ENCODE measurements at places on chromosomes 1 and 21.
A peak's percentile ranks its signal among the peaks of the same experiment; 100 is the strongest.

- DNase-seq = no peak
Measured at GRCh38 chr1:95168761-95169351, 51.7 kb downstream of the TLCD4 start.

DNA sequence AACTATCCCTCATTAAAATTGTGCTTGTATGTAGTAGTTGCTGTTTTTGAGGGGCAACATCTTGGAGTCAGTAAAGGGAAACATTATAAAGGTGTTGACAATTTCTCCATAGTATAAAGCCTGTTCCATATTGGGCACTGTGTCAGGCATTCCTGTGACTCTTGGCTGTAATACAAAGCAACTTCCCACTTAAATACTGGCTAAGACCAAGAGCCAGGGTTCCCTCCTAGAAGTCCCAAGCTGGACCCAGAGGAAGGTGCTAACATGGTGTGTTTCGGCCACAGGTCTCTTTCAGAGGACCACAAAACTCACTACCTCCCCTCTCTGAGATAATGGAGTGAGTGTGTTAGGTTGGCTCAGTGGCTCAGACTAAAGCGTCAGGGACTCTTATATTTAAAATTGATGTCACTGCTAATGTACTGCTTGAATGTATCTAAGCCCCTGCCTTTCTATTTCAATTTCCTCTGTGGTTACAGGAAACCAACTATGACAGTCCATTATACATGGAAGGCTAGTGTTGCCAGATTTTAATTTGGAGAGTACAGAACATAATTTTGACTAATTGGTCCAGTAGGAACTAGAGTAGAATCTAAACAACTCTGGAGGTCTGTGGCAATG, 74.7 kb upstream of the RGL1 start:
- no peak for DNase-seq

- peak; percentile 66 for DNase-seq
Measured at GRCh38 chr1:180231506-180231921, 1.4 kb downstream of the LHX4 start.

- DNase-seq = no peak
Measured at GRCh38 chr1:161013131-161013487, 7.8 kb downstream of the F11R start.

GRCh38 chr21:29928537-29928936, 11.3 kb downstream of the GRIK1 start:
- DNase-seq = no peak

DNA sequence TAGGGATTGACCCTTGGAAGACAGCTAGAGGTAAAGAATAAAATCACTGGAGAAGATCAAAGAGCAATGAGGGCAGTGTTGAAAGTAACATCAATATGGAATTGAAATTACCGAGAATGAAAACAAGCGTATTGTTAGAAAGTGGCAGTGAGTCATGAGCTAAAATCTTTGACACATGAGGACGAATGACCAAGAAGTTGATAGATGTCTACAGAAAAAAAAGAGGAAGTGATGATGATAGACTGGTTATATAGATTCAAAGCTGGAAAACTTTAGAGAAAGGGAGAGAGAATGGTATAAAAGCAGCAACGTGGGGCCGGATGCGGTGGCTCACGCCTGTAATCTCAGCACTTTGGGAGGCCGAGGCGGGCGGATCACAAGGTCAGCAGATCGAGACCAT, 12.5 kb upstream of the DNM3 start:
- DNase-seq = no peak

GRCh38 chr1:63968663-63969440, 195.0 kb downstream of the ROR1 start:
- no peak for DNase-seq

- DNase-seq = no peak
Measured at GRCh38 chr1:217134857-217135568, 411.8 kb upstream of the ESRRG start.

- peak; percentile 91 for DNase-seq
Measured at GRCh38 chr1:212700223-212700891, 717 bp upstream of the BATF3 start.

GRCh38 chr1:186681121-186681520, 898 bp upstream of the PTGS2 start:
- DNase-seq = no peak

GRCh38 chr1:145871994-145872924, 13.4 kb upstream of the PIAS3 start:
- peak; percentile 76 for DNase-seq

GRCh38 chr1:197392541-197392940, 124.5 kb downstream of the CRB1 start:
- no peak for DNase-seq

DNA sequence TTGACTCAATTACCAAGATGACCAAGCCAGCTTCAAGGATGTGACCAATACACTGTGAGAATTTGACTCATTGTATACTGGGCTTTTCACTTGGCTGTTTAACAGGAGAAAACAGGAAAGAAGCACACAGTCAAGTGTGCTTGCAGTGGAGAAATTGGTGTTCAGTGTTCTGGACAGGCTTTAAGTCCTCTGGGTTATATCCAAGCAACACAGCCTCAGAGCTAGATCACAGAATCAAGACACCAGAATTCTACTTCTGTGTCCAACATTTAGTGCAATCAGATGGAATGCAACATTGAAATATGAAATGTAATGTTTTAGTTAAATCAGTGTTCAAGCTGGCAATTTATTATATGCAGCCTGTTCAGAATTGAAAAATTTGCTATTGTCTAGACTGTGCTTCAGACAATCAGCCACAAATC, 694.4 kb downstream of the LTN1 start:
- DNase-seq = no peak

DNA sequence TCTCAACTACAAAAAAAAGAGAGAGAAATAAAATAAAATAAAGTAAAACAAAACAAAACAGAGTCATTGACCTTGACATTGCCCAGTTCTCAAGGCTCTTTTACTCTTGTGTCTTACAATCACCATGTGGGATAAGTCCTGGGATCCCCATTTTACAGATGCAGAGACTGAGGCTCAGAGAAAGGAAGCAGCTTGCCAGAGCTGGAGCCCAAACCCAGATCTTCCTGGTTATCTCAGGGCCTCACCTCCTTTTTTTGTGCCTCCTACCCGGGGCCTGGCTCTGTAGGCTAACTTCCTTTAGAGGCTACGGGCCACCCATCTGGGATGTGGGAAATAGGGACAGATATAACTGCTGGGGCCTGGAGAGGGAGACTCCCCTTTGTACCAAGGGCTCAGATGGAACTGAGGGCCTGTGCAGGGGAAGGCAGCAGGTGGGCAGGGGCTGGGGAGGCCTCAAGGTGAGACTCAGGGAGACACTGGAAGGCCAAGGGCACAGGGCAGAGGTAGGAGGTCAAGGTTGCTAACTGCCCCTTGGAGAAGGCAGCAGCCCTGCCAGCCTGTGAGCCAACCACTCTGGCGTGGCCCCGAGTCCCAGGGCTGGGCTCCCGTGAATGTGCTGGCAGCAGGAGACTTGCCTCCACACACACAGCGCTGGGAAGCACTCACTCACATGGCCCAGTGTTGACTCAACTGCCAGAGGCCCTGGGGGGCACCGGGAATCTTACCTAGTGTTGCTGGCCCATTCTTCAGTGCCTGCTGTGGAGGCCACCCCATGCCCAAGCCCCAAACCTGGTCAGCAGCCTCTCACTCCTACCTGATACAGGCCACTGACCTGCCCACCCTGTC, 6.5 kb upstream of the ECE1 start:
- DNase-seq = no peak

DNA sequence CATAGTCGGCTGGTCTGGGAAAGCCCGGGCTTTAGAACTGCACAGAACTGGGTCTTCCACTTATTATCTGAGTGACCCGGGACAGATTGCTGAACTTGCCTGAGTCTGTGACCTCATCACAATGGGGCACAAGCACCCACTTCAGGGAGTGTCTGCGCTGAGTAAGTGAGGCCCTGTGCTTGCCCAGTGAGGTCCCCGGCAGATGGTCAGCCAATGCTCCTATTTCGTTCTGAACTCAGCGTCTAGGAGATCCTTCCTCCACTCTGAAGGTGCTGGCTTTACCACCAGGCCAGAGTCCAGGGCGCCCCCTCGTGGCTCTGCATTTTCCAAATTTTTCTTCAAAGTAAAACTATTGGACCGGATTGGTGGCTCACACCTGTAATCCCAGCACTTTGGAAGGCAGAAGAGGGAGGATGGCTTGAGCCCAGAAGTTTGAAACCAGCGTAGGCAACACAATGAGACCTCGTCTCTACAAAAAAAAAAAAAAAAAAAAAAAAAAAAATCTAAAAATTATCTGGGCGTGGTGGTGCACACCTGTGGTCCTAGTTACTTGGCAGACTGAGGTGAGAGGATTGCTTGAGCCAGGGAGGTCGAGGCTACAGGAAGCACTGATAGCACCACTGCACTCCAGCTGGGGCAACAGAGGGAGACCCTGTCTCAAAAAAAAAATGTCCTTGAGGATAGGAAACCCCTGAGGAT, 61.7 kb downstream of the FCRL5 start:
- peak; percentile 86 for DNase-seq

- no peak for DNase-seq
Measured at GRCh38 chr1:240362046-240362445, 249.9 kb downstream of the GREM2 start.

DNA sequence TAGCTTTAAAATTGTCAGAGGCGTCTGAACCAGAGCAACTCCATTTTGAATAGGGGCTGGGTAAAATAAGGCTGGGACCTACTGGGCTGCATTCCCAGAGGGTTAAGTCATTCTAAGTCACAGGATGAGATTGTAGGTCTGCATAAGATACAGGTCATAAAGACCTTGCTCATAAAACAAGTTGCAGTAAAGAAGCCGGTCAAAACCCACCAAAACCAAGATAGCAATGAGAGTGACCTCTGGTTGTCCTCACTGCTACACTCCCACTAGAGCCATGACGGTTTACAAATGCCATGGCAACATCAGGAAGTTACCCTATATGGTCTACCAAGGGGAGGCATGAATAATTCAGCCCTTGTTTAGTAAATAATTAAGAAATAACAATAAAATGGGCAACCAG, 143.6 kb downstream of the GABPA start:
- no peak for DNase-seq

- DNase-seq = no peak
Measured at GRCh38 chr1:107934578-107934977, 30.4 kb downstream of the VAV3 start.

DNA sequence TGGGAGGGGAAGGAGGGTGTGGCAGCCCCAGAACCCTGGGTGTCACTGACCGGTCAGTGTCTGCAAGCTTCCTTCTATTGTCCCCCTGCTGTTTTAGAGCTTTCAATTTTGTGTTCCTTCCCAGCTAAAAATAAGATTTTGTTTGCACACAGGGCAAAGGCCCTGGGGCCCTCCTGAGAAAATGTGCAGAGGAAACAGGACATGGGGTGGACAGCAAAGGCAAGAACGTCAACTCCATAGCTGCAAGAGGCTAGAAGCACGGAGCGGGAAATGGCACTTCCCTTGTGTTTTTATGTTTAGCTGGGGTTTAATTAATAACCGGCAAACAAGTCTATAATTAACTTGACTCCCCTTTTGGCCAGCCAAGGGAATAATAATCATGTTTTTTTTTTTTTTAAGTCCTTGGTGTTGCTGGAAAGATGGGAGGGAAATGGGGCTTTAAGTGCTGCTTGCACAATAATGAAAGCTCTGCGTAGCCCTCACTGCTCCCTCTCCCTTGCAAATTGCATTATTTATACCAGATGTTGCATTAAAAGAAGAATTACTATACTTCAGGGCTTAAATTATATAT, 261.4 kb upstream of the USP24 start:
- no peak for DNase-seq

DNA sequence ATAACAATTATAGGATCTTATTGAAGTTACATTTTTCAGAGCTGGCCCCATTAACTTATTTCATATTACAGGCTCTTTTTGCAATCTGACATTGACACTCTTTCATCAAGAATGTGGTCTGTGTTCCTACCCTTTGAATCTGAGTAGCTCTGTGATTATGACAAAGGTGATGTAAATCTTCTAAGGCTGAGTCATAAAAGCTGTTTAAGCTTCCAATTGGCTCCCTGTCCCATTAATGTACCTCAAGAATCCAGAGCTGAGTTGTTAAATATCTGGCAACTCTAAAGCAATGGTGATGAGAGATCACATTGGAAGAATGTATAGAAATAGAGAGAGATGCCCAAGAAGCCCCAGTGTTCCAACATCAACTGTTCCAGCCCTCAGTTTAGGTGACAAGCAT, 178.5 kb upstream of the DEPDC1 start:
- no peak for DNase-seq

GRCh38 chr1:193322211-193322610, 135.8 kb upstream of the B3GALT2 start:
- no peak for DNase-seq

GRCh38 chr1:35030338-35030737, 1.4 kb downstream of the ZMYM6 start:
- no peak for DNase-seq

- DNase-seq = no peak
Measured at GRCh38 chr1:159580340-159580739, 7.3 kb upstream of the APCS start.

GRCh38 chr1:15337656-15338402, 71.9 kb upstream of the EFHD2 start:
- no peak for DNase-seq

- no peak for DNase-seq
Measured at GRCh38 chr1:40078512-40079333, 18.3 kb downstream of the PPT1 start.

- no peak for DNase-seq
Measured at GRCh38 chr1:42201986-42202385, 37.4 kb upstream of the GUCA2A start.

DNA sequence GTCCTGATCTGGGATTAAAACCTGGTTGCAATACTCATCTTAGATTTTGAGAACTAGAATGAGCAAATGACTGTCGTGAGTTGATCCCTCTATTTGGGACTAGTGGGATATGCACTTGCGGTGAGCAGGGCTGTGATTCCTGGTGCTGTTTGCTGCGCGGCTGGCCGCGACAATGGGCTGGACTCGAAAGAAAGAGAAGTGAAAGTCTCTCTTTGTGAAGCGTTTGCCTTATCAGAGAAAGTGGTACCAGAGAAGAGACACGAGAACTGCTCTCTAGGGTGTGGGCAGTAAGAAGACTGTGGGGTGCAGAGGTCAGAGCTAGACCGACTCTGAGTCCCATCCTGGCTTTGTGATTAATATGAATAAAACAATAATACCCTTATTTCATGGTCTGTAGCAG, 8.6 kb downstream of the ST6GALNAC3 start:
- no peak for DNase-seq

DNA sequence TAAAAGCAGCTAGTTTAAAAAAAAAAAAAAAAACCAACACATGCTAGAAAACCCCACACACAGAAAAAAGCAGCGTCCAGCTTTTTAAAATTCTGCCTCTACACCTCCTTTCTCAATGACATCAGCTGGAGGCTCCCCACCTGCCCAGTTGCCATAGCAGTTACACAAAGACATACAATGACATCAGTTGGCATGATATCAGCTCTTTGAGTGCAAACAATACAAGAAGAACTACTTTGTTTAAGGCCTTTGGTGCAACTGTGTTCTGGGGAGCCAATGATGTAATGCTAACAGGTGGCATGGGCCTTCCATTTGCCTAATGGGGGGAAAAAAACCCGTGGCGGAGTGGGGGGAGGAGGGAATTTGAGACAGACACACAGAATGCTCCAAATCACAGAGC, 32.9 kb downstream of the DUSP10 start:
- no peak for DNase-seq

- DNase-seq = peak; percentile 86
Measured at GRCh38 chr1:31944205-31945089, 6.3 kb upstream of the PTP4A2 start.

All from activated CD8-positive, alpha-beta memory T cell treated with anti-CD3 and anti-CD28 coated beads, Interleukin-2, amount 50 U/mL, for 48 hours (primary cell).